ENCODE measurements at places on chromosomes 16 and 17. TPM values are rescaled to one million over a fixed set of nuclear protein-coding genes. Genes with fewer than 3 reads are reported as not detected.

The CCL17 gene
- not detected for total RNA-seq

The HYDIN gene
- 2.6 TPM for total RNA-seq

The SLC9A5 gene
- 1.1 TPM for total RNA-seq

The CASKIN1 gene
- 1.2 TPM for total RNA-seq

The HID1 gene
- 9.0 TPM for total RNA-seq

The CDYL2 gene
- 6.0 TPM for total RNA-seq

The C16orf89 gene
- total RNA-seq: 8.9 TPM

The DHODH gene
- 7.3 TPM for total RNA-seq

The GNAO1 gene
- total RNA-seq: 13.0 TPM

The TLCD2 gene
- total RNA-seq: 2.6 TPM

The SALL1 gene
- total RNA-seq: 0.22 TPM

The VASN gene
- total RNA-seq: 6.3 TPM

The FAM171A2 gene
- total RNA-seq: 0.62 TPM

The TBC1D3E gene
- total RNA-seq: not detected

The TMEM132E gene
- total RNA-seq: 0.43 TPM

The TMEM204 gene
- total RNA-seq: 19.8 TPM

The CTRB1 gene
- total RNA-seq: not detected

The CACNG1 gene
- not detected for total RNA-seq

The PRSS22 gene
- total RNA-seq: not detected

The TMEM220 gene
- 3.7 TPM for total RNA-seq

The NDUFAB1 gene
- total RNA-seq: 277 TPM

The KIF18B gene
- 0.13 TPM for total RNA-seq

The ELMO3 gene
- 0.92 TPM for total RNA-seq

The RNU2-1 gene
- total RNA-seq: 6,310 TPM

The TEDC2 gene
- 0.51 TPM for total RNA-seq

The GPRC5B gene
- 54.1 TPM for total RNA-seq

The CBX8 gene
- total RNA-seq: 5.7 TPM

The CHRNE gene
- 5.5 TPM for total RNA-seq

The HAS3 gene
- total RNA-seq: 0.38 TPM

The KRT39 gene
- total RNA-seq: not detected

The KRT24 gene
- not detected for total RNA-seq

The ITGAD gene
- not detected for total RNA-seq

The GPS1 gene
- 67.4 TPM for total RNA-seq

The HOXB7 gene
- 0.22 TPM for total RNA-seq

The ACADVL gene
- 966 TPM for total RNA-seq

The CLEC3A gene
- not detected for total RNA-seq

The LPCAT2 gene
- total RNA-seq: 8.5 TPM

The IRF8 gene
- total RNA-seq: 1.6 TPM

The SDF2 gene
- total RNA-seq: 26.6 TPM

The FLYWCH1 gene
- total RNA-seq: 43.5 TPM

The TEX14 gene
- total RNA-seq: 0.32 TPM

The CETP gene
- total RNA-seq: not detected

The COL1A1 gene
- total RNA-seq: 142 TPM

The MYH13 gene
- not detected for total RNA-seq

The AGRP gene
- total RNA-seq: not detected

The SPATA22 gene
- not detected for total RNA-seq

The TTLL6 gene
- total RNA-seq: not detected

The OTOA gene
- total RNA-seq: 0.11 TPM

The C17orf67 gene
- 0.83 TPM for total RNA-seq

The LAT gene
- total RNA-seq: 2.0 TPM

The UBTF gene
- total RNA-seq: 53.1 TPM

The DPEP1 gene
- not detected for total RNA-seq

The POLG2 gene
- 8.0 TPM for total RNA-seq

The MT1F gene
- 2.2 TPM for total RNA-seq

The DNAH17 gene
- 0.81 TPM for total RNA-seq

The TMEM106A gene
- total RNA-seq: 4.0 TPM

The DPEP3 gene
- total RNA-seq: not detected
